ENCODE measurements at places on chromosomes 7 and 10.

DNA sequence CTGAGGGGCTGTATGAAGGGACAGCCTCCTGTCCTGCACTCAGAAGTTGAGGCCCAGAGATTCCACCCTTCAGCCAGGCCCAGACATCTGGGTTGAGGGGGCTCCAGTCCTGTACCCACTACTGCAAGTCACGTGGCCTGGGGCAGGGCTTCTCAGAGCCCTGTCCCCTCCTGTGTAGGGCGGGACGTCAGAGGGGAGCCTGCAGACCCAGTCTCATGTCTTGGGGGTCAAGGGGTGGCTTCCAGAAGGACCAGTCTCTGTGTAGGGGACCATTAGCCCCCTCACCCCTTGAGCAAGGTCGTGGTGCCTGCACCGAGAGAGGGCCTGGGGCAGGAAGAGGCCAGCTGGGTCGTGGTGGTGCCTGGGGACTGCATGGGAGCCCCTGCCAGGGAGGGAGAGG is 593 bp upstream of the PILRA start:
- no peak for DNase-seq
- no peaks in the 10 kb centered on the region for H3K27me3 ChIP-seq
- H3K4me3 ChIP-seq: no peak overlapping the region

GRCh38 chr7:48244864-48245271 is 73.6 kb downstream of the ABCA13 start:
- DNase-seq: peak; percentile 4
- no peaks in the 10 kb centered on the region for H3K36me3 ChIP-seq
- peaks cover 12% of the 10 kb centered on the region for H3K27me3 ChIP-seq

- H3K4me3 ChIP-seq: no peak overlapping the region
- no peaks in the 10 kb centered on the region for H3K27me3 ChIP-seq
- DNase-seq: no peak
- H3K4me1 ChIP-seq: peaks cover 17% of the 10 kb centered on the region
- no peaks in the 10 kb centered on the region for H3K36me3 ChIP-seq
- H3K27ac ChIP-seq: no peak overlapping the region
These were observed 141.4 kb downstream of the KIAA1217 start for GRCh38 chr10:24350070-24350921.

GRCh38 chr10:49593998-49594397 is 16.1 kb upstream of the SLC18A3 start:
- no peak for DNase-seq
- H3K4me3 ChIP-seq: no peak overlapping the region
- peaks cover 10% of the 10 kb centered on the region for H3K4me1 ChIP-seq
- H3K27ac ChIP-seq: no peak overlapping the region
- H3K36me3 ChIP-seq: no peaks in the 10 kb centered on the region

GRCh38 chr10:28769091-28769604 is 91.8 kb downstream of the BAMBI start:
- H3K27ac ChIP-seq: no peak overlapping the region
- no peaks in the 10 kb centered on the region for H3K36me3 ChIP-seq
- DNase-seq: no peak
- H3K4me1 ChIP-seq: no peaks in the 10 kb centered on the region
- no peak overlapping the region for H3K4me3 ChIP-seq
- no peaks in the 10 kb centered on the region for H3K27me3 ChIP-seq

DNA sequence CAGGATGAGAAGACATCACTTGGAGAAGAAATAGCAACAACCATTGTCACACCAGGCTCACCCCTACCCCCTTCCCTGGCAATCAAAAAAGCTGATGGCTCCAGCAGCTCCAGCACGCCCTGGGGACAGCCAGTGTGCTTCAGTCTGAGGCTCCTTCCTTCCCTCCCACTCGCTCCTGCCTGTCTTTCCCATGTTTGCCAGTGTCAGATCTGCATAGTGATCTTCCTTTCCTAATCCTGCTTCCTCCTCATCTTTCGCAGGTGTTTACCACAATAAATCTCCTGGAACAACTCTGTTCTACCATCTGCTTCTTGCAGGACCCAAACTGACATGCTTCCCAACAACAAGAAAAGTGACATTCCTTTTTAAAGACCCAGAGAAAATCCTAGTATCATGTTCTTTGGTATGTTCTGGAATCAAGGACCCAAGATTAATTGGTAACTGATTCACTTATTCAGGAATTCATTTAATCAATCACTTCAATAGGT is 57.1 kb downstream of the STEAP1B start:
- H3K4me1 ChIP-seq: no peaks in the 10 kb centered on the region
- no peaks in the 10 kb centered on the region for H3K27me3 ChIP-seq
- H3K27ac ChIP-seq: no peak overlapping the region
- H3K4me3 ChIP-seq: no peak overlapping the region
- DNase-seq: no peak
- H3K36me3 ChIP-seq: no peaks in the 10 kb centered on the region

DNA sequence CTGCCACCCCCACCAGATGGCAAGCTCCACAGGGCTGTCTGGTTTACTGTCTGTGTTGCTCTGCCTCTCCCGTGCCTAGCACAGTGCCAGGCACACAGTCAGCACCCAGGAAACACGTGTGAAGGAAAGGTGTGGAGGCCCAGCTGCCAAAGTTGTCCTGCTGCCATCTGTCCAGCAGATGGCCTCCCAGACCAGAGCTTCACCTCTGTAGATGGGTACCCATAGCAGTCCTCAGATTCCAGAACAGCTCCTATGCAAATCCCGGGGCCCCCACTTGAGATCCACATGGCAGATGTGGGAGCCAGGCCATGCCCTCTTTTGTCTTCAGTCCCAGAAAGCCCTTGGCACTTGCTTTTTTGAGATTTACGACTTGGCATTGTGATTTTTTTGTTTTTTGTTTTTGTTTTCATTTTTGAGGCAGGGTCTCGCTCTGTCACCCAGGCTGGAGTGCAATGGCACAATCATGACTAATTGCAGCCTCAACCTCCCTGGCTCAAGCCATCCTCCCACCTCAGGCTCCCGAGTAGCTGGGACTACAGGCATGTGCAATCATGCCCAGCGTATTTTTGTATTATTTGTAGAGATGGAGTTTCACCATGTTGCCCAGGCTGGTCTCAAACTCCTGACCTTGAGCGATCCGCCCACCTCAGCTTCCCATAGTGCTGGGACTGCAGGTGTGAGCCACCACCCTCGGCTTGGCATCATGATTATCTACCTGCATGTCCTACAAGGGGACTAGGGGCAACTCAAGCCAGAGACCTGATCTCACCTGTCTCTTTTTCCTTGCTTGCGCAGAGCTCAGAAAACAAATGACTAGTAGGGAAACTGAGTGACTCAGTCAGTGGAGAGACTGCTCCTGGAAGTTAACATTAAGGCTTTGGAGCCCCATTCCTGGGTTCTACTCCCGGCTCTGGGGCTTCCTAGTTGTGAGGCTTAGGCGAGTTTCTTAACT is 16.9 kb upstream of the PALD1 start:
- peak; percentile 74 for DNase-seq
- peaks cover 5% of the 10 kb centered on the region for H3K27me3 ChIP-seq
- no peaks in the 10 kb centered on the region for H3K4me1 ChIP-seq
- no peak overlapping the region for H3K27ac ChIP-seq

DNA sequence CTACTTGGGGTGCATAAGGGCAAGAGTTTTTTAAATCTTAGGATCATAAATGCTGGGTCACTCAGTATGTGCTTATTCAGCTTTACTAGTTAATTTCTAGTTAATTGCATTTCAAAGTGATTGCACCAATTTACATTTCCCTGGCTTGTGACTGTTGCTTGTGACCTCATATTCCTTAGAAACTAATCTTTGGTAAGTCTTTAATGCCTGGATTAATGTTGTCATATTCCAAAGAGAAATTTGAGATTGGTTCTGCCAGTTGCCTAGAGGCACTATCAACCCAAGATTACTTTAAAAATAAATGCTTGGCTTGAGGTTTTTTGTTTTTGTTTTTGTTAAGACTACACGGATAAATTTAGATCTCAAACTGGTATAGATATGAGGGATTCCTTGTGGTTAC is 103.1 kb downstream of the ANK3 start:
- no peaks in the 10 kb centered on the region for H3K27me3 ChIP-seq
- peaks cover 16% of the 10 kb centered on the region for H3K4me1 ChIP-seq
- no peak for DNase-seq

GRCh38 chr10:70074165-70074564 is 21.5 kb downstream of the MACROH2A2 start:
- H3K27ac ChIP-seq: no peak overlapping the region
- no peaks in the 10 kb centered on the region for H3K4me1 ChIP-seq

DNA sequence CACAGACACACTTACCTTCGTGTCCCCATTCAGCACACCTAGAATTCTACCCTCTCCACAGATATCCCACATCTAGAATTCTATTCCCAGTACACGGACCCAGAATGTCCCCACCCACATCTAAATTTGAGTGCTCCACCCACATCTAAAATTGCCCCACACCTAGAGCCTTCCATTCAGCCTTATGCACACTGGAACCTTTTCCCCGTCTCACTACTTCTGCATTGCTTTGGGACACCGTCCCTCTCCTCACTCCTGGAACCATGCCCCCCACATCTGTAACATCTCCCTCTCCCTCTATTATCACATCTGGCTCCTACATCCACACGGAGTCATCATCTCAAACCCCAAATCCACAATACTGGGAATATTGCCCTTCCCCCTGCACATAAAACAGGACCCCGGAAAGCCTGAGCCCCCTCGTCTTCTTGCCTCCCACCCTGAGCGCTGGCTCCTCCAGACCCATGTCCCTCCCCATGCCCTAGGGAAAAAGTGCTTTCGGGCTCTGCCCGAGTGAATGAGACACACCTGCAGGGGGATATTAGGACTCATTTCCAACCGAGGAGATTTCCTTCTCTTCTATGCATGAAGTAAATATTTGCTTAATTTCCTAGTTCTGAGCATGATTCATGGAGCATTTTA is 125.8 kb upstream of the UNC5B start:
- H3K4me3 ChIP-seq: no peak overlapping the region
- H3K27ac ChIP-seq: no peak overlapping the region
- peaks cover 13% of the 10 kb centered on the region for H3K27me3 ChIP-seq
- H3K36me3 ChIP-seq: no peaks in the 10 kb centered on the region

GRCh38 chr7:142188154-142188553 is 69.7 kb downstream of the PRSS58 start:
- H3K4me3 ChIP-seq: no peak overlapping the region
- peak; percentile 36 for DNase-seq
- H3K36me3 ChIP-seq: no peaks in the 10 kb centered on the region
- no peaks in the 10 kb centered on the region for H3K27me3 ChIP-seq

DNA sequence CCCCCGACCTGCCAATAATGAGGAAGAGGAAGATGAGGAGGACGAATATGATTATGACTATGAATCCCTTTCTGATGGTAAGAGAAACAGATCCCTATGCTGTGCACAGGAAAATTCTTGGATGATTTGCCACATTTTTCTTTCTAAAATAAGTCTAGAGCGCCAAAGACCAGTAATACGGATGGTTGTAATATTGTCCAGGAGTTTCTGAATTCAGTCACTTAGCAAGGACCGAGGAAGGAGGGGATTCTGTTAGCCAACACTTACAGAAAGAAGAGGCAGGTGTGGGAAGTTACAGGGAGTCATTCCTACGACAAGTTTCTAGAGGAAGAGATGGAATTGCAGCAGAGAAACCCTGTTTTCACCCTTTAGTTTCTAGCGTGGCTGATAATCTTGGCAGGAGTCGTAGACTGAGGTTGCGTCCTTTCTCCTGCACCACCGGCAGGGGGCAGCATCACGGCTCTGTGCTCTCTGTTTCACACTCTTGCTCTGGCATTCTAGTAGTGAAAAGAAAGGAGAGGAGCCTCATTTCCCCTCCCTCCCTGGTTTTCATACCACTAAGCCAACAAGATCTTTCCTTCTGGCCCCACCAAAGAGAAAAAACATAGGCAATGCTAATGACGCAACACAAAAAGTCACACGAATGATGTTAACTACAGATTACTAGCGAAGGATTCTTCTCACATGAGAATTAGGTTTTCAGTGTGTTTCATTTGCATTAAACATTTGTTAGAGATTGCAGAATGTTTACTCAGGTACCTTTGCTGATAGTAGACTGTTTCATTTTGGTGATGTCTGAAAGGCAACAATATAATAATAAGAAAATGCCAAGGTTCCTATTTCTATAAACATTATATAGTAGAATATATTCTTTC is 82.7 kb downstream of the NOC3L start:
- no peak overlapping the region for H3K4me3 ChIP-seq
- no peaks in the 10 kb centered on the region for H3K27me3 ChIP-seq
- no peaks in the 10 kb centered on the region for H3K36me3 ChIP-seq
- peak; percentile 72 for DNase-seq

DNA sequence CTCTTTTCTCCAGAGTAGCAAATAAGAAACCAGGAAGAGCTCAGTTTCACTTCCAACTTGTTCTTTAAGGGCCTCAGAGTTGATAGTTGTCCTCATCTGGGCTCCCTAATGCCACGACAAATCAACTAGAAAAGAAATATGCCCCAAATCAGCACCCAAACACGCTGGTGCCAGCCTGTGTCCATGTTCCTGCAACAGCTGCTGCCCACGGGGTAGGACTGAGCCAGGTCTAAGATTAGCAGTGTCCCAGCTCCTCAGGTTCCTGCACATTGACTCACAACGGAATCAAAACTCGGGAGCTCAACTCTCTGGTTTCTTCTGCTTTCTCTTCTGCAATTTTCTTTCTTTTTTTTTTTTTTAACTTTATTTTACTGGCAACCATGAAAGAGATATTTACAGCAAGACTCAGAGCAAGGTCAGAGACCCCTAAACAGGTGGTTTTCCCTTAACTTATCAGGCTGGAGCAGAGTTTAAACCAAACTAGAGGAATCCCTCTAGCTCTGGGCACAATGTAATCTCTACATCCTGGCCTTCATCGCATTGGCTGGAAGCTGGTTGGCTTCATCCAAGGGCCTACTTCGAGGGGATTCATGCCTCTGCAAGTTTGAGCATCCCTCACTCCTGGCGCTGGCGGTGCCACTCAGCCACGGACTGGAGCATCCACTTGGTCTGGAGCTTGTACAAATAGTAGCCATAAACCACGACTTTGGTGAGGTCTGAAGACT is 126.1 kb downstream of the PFKFB3 start:
- no peaks in the 10 kb centered on the region for H3K27me3 ChIP-seq
- no peak for DNase-seq
- no peaks in the 10 kb centered on the region for H3K36me3 ChIP-seq

DNA sequence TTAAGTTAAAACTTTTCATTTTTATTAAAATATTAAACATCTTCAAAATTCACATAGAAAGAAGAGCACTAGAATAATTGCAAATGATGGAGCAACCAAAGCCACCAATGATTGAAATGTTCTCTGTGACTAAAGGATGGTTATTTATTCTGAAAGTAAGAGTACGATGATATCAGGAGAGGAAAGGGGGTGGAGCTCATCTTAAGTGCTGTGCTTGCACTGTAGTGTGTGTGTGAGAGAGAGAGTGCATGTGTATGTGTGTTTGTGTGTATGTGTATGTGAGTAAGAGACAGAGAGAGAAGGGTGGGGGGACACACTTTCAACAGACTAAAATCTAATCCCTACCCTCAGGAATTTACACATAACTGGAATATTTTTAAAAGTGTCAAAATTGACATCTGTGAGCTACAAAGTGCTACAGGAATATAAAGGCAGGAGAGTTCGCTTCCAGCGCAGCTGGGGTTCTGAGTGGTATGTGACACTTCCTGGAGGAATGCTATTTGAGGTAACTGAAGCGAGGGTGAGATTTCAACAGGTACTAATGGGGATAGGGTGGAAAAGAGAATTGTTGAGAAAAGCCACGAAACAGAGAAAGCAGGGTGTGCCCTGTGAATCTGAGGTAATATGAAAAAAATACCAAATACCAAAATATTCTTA is 57.2 kb upstream of the SMNDC1 start:
- H3K27ac ChIP-seq: no peak overlapping the region
- H3K4me1 ChIP-seq: peaks cover 23% of the 10 kb centered on the region
- DNase-seq: no peak
- no peaks in the 10 kb centered on the region for H3K36me3 ChIP-seq

- H3K27me3 ChIP-seq: no peaks in the 10 kb centered on the region
- H3K4me1 ChIP-seq: peaks cover 45% of the 10 kb centered on the region
- H3K36me3 ChIP-seq: no peaks in the 10 kb centered on the region
- no peak overlapping the region for H3K27ac ChIP-seq
- DNase-seq: no peak
- no peak overlapping the region for H3K4me3 ChIP-seq
These were observed 149.0 kb downstream of the NRCAM start for GRCh38 chr7:108307194-108307593.
